Right kidney (tissue), 9 donors: ENCODE measurements at places on chromosomes 12 and 14.

GRCh38 chr14:20247646-20248246 is 8.7 kb downstream of the OR11H4 start:
- DNase-seq, result no peak

DNA sequence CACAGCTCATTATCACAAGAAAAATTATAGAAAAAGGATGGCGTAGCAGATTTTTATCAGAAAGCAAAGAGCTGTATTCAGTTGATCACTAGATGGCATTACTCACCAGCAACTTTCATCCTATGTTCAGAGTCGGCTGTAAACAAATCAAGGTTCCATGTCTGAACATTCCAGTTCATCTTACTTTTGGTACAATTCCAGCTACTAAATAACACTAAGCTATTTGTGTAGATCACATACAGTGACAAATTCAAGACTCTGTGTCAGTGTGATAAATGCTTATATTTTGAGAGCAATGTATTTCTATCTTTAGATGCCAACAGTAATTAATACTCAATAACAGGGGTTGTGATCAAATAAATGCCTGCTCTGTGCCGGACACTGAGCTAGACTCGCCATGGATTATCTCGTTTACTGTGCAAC is 30.1 kb downstream of the NRDE2 start:
- DNase-seq, result no peak

DNA sequence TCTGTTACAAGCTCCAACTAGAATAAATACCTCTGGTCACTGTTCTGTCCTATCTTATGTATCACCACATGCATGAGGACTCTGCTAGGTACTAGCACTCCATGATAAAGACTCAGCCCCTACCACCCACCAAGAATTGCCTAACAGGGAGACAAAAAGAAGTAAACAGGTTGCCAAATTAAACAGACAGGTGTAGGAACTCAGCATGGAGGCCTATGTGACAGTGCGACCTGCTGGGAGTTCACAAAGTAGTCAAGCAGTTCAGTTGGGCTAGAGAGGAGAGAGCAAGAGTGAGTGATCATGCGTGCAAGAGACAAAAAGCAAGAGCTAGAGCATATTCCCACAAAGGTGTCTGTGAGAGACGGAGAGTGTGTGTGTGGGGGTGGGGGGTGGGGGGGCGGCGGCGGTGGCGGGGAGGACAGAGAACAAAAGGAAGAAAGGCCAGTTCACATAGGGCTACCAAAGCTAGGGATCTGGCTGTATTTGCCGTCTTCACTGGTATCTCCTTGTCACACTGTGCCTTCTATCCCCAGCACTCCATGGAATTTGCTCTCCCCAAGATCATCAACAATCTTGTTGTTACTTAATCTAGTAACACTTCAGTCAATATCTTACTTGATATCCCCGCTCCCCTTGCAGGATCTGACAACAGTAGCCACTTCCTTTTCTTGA is 81.2 kb downstream of the SPPL3 start:
- no peak for DNase-seq

- no peak for DNase-seq
These were observed 397.8 kb downstream of the SEC23A start for GRCh38 chr14:38705220-38705619.

GRCh38 chr14:28767853-28768741 is 1.5 kb downstream of the FOXG1 start:
- peak; percentile 64 for DNase-seq

DNA sequence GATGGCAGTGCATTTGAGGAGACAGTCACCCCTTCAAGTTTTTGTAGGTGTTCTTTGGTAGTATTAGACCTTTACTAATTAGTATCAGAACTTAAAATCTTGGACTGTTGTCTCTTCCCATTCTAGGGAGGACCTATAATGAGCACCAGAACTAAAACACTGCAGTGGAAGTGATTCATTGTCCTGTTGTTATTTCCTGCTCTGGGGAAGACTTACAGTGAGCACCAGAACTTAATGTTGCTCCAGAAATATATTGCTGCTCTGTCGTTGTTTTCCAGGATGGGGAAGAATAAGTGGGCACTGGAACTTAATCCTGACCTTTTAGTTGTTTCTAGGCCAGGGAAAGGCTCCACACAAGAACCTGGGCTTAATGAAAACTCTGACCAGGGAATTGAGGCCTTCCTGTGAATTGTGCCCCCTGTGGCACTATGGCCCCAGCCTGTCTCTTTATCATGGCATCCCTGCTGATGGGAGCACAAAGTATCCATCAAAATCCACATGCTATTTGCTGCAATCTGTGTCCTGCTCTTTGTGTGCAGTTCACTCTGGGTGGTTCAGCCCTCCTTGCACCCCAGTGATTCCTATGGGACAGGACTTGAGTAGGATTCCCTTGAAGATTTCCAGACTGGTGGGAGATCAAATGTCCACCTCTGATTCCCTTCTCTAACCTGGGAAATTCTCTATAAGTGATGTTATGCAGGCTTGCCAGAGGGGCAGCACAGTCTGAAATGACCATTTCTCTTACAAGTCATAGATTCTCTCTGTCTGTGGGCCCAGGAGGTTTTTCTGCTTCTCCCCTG is 175.8 kb downstream of the PAWR start:
- no peak for DNase-seq

DNA sequence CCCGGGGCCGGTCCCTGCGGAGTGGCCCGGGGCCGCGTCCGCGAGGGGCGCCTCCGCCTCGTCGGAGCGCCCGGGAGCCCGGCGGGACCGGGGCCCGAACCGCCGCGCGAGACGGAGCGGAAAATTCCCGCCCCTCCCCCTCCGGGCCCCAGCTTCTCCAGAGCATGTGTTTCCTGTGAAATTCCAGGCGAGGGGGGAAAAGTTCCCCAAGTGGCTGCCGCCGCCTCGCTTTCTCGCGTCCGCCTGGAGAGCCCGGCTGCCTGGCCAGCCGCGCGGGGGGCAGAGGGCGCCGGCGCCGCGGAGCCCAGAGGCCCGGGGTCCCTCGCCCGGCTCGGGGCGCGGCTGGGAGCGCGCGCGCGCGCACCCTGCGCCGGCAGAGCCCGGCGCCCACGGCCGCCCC is 904 bp downstream of the CACNA1C start:
- peak; percentile 62 for DNase-seq

GRCh38 chr12:98151105-98151590 is 364.2 kb upstream of the TMPO start:
- no peak for DNase-seq
